CD4-positive, alpha-beta T cell treated with Interleukin-17A for 1 hour (primary cell): ENCODE measurements at places on chromosomes 1 and 21.

- no peak for DNase-seq
Observed at GRCh38 chr1:3054474-3054873, 14.5 kb upstream of the PRDM16 start.

DNA sequence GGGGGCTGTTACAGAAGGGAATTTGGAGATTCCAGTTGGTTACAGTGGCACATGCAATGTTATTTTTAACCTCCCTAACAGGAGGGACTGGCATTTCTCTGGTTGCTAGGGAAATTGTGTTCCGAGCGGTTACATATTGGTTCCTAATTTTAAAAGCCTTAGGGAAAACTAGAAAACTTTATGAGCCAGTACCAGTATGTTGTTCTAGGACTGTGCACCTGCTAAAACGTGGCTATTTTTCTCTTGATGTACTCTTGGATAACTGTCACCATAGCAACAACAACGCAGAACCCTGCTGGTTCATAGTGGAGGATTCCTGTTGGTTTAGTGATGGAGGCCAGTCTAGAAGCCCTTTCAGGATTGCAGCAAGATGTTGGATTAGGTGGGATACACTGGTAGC, 68.9 kb upstream of the PGBD5 start:
- DNase-seq = no peak

GRCh38 chr1:148362216-148362611, 120.9 kb downstream of the PPIAL4G start:
- peak; percentile 14 for DNase-seq

- peak; percentile 16 for DNase-seq
Observed at GRCh38 chr1:244254467-244254866, 197.2 kb downstream of the ADSS2 start.
